ENCODE measurements at places on chromosomes 2 and 18.

- no peak for DNase-seq
Observed at GRCh38 chr2:28446531-28446930, 49.3 kb upstream of the PLB1 start.

GRCh38 chr2:10790228-10790973 is 22.2 kb downstream of the PDIA6 start:
- no peak for DNase-seq

- no peak for DNase-seq
Observed at GRCh38 chr2:178304333-178304732, 110.0 kb downstream of the OSBPL6 start.

DNA sequence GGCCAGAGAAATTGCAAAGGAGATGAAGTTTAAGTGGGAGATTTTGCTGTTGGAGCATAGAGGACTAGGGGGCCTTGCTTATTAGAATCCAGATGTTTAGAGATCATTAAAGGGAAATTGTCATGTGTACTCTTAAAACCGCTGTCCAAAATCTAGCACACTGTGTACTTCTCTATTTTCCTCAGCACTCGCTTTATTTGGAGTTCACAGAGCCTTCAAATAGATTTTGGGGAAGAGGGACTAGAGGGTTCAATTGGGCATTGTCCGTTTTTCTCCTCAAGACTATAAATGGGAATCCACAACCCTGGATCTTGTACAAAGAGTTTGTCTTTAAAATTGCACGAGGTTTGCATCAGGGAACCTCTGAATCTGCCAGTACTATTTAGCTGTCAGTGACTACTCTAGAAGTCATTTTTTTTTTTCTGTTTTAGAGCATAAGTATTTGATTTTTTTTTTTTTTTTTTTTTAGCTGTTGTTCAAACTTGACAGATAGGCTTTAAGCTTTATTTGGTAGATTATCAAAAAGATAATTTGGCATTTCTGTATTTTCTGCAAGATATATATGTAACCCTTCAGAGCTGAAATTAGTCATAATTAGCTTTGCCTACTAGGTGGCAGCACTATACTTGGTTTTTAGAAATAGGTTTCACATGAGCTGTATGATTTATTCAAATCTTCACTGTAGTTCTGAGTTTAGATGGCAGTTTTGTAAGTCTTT is 14.2 kb downstream of the PMS1 start:
- no peak for DNase-seq

DNA sequence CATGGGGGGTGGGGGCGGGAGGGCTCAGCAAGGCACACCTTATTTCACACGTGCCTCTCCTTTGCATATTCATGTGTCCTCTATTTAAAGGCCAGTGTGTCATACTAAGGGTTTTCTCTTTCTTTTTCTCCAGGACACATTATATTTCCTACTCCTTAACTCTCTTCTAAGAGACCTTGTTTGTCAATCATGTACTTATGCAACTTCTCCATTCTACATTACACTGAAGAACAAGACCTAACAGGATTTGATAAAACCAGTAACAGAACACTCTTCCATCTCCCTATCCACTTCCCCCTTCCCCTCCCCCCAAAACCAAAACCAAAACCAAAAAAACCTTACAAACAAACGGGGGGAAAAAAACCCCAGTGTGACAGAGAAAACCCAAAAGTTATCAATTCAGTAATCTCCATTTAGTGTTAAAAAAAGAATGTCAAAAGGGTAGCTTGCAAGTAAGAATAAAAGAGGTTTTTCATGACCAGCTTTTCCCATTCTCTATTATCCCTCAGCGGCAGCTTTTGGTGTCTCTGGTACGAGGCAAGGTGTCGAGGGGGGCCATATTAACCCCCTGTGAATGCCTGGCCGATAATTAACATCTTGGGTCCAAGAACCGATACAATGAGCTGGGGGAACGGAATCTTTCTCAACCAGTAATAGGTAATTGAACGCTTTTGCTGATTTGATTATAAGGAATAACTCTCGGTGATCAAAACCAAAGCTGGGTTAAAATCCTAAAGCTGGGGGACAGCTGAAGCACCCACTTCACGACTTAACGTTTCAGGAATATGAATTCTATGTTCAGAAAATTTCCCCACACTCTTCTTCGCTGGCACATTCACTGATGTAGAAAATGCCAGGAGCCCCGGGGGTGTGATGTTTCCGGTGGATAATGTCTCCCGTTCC is 191.0 kb upstream of the TCF4 start:
- DNase-seq: no peak

DNA sequence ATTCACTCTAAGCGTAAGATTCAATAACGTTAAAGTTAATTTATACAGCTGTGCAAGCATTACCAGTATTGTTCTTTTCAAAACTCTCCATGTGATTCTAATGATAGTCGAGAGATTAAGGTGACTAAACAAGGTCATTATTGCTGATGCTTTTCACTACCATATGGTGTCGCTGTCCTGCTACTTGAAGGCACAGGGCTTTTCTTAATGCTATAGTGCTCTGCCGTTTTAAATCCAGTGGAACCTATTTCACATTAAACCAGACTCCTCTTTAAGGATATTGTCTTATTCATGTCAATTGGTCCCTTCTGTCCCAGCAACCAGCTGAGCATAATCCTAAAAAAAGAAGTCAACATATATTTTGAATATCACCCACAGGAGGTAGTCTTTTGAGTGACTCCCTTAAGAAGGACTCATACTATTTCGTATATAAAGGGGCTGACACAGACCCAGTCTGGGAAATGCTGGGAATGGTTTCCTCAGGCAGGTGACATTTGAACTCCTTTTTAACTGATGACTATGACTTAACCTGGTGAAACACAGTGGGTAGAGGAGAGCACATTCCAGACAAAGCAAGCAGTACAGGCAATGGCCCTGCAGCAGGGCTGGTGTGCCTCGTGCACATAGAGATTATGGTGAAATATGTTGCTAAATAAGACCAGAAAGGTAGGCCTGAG is 53.9 kb upstream of the CYTIP start:
- no peak for DNase-seq

DNA sequence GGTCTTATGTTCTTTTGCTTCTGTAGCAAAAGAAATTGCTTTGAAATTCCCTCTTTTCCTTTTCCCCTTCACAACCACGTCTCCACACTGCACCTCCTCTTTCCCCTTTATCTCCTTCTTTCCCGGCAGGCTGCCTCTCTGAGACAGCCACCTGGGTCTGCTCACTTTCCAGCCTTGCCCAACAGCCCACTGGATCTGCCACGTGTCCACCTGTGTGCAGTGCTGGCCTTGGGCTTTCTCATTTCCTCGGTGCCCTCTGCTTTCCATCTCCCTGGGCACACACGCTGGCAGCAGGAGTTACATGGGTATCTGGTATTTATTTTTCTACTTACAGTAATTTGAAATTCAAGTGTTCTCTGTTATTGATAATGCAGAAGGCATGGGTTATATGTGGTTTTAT is 213.4 kb upstream of the LYPD1 start:
- DNase-seq: no peak

GRCh38 chr2:159150280-159150746 is 136.2 kb downstream of the WDSUB1 start:
- no peak for DNase-seq

GRCh38 chr2:200305797-200306195 is 697 bp upstream of the SPATS2L start:
- peak; percentile 54 for DNase-seq

DNA sequence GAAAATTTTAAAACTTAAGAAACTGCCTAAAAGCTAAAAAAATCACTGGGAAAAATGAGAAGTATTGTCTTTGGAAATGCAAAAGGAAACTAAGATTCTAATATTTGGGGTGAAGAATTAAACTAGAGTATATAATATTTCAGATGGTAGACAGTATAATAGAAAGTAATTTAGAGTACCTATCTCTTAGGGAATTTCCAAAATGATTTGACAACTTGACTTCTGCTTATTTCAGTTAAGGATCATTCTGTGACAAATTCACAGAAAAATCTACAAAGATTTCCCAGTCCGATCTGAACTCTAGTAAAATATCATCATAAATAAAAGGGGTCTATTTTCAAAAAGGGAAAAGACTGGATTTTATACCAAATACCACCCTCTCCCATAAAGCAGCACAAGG is 99.6 kb downstream of the ATAD2B start:
- DNase-seq: no peak

DNA sequence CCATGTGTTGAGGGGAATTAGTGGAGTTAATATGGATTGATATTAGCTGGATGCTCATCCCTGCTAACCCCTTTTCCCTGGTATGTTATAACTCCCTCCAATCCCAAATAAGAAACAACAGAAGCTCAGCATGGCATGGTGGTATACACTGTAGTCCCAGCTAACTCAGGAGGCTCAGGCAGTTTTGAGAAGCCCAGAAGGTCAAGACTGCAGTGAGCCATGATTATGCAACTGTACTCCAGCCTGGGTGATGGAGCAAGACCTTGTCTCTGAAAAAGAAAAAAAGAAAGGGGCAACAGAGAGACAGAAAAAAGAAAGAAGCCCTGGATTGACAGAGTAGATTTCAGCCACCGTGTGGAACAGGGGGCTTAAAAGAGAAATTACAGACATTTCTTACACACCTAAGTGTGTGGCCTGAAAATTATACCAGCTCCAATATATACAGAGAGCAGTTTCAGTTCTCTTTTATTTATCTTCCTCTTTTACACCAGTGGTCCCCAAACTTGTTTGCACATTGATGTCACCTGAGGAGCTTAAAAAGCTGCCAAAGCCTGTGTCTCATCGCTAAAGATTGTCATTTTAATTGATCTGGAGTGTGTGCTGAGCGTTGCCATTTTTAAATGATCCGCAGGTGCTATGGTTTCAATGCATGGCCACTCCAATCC is 203.6 kb downstream of the UBE2E3 start:
- no peak for DNase-seq

- peak; percentile 77 for DNase-seq
Observed at GRCh38 chr2:207711750-207712530, 500 bp downstream of the CCNYL1 start.

- DNase-seq: no peak
Observed at GRCh38 chr2:7473135-7473771, 556.0 kb downstream of the RNF144A start.

DNA sequence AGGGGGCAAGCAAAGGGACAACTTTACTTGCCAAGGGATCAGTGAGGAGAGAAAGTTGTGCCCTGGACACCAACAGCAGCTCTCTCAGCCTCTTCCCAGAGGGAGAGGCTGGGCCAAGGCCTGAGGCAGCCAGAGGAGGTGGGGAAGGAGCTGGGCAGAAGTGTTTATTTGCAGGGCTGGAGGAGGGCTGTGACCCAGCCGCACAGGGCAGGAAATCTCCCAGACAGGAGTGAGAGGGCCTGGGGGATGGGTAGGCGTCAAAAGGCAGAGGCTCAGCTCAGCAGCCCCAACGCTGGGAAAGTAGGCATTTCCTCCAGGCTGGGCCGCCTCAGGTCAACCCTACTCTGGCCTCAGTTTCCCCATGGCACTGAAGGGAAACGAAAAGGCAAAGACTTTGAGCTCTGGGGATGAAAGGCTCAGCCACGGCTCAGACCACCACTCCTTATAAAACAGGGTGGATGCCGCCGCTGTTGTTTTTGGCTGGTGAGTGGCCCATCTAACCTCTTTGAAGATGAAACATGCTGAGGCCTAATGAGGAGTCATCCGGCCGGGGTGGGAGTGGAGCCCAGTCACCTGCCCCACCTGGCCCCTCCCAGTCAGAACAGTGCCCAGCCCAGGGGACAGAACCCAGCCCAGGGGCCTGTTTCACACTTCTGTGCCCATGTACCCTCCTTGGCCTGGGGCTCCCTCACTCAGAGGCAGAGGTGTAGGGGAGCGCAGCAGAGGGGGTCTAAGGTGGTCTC is 21.9 kb upstream of the SEMA4C start:
- DNase-seq: no peak

DNA sequence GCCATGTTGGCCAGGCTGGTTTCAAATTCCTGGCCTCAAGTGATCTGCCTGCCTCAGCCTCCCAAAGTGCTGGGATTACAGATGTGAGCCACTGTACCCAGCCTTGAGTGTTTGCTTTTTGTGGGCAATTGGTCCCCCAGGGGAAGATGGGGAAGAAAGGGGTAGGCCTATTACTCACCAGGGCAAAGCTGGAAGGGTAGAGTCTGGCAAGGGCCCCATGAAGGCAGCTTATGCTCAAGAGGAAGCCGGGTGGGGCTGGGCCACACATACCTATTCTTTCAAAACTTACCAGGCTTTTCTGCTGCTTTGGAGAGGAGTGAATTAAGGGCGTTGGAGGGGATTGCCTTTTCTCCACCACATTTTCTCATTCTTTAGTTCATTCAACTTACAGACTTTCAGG is 24.5 kb upstream of the CD28 start:
- no peak for DNase-seq

DNA sequence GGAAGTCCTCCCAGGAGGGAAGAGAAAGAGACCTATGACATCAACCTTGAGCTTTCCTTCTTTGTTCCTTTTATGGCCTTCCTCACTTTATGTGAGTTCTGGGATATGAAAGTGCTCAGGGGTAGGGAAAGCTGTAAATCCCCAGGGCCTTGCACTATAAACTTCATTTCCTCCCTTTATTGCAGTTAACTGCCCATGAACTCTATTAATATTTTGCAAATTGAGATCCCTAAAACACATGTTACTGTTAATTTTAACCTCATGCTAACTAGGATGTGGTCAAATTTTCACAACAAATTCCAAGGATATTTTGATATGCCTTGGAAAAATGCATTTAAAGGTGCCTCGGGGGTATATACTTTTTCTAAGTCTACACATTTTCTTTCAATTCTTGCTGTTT is 359.9 kb downstream of the OSR1 start:
- DNase-seq: no peak

- DNase-seq: no peak
Observed at GRCh38 chr2:102072741-102073140, 69.8 kb upstream of the IL1R1 start.

DNA sequence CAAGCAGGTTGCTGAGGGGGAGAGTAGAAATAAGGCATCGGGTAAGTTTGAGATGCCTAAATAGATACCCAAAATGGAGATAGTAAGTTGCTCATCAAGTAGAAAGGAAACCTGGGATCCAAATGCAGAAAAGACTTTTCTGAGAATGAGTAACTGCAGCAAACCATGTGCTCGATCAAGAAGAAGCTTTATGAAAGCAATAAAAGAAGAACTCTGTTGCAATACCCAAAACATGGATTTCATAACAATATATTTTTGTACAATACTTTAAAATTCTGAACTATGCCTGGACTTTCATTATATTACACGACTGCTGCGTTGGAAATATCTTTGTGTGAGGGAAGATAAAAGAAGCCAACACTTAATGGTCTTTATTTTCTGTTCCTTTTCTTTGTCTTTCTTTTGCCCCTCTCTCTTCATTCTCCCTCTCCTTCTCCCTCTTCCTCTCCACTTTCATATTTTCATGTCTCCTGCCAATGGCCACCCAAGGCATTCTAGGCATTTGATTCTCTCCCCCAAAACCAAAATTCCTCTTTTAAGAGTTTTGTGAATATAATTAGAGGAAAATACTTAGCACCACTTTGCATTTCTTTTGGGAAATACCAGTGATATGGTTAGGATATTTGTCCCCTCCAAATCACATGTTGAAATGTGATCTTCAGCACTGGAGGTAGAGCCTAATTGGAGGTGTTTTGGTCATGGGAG is 257.6 kb downstream of the MREG start:
- DNase-seq: no peak

GRCh38 chr2:38037325-38037724 is 38.6 kb downstream of the CYP1B1 start:
- no peak for DNase-seq

Measured in activated CD8-positive, alpha-beta memory T cell treated with anti-CD3 and anti-CD28 coated beads, Interleukin-2, amount 50 U/mL, for 48 hours (primary cell).